Muscle of arm (tissue), 14 donors: ENCODE measurements at places on chromosomes 2 and 18. TPM values are rescaled to one million over a fixed set of nuclear protein-coding genes. Genes with fewer than 3 reads are reported as not detected.

The EGR4 gene
- polyA plus RNA-seq: 0.11 TPM

The MITD1 gene
- 24.4 TPM for polyA plus RNA-seq

The TRMT61B gene
- 10.7 TPM for polyA plus RNA-seq

The SERTAD2 gene
- polyA plus RNA-seq: 21.8 TPM

The SULT1C2 gene
- 1.6 TPM for polyA plus RNA-seq

The FRZB gene
- 8.5 TPM for polyA plus RNA-seq

The CDKL4 gene
- not detected for polyA plus RNA-seq

The KANSL3 gene
- 35.9 TPM for polyA plus RNA-seq

The UGT1A5 gene
- not detected for polyA plus RNA-seq

The ANKRD30BL gene
- 0.26 TPM for polyA plus RNA-seq

The COBLL1 gene
- polyA plus RNA-seq: 11.3 TPM
